Stimulated activated CD4-positive, alpha-beta T cell treated with anti-CD3 and anti-CD28 coated beads, TNF-alpha, amount 100 ng/mL, for 4 hours (primary cell): ENCODE measurements at places on chromosomes 13 and 19.
A peak's percentile ranks its signal among the peaks of the same experiment; 100 is the strongest.

DNA sequence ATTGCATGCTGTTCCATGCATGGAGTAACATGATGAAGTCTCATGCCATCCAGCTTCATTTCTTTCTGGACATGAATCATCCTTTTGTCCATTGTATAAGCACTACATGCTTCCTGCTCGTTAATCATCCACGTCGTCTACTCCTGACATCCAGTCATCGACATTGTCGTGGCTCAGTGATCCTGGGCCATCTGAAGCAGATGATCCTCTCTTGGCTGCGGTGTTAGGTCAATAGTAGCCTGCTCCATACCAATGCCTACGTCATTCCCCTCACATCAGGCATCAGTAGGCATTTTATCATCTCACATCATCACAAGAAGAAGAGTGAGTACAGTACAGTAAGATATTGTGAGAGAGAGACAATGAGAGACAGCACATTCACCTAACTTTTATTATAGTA lies 7.9 kb upstream of the MYO16 start:
- DNase-seq, result no peak

DNA sequence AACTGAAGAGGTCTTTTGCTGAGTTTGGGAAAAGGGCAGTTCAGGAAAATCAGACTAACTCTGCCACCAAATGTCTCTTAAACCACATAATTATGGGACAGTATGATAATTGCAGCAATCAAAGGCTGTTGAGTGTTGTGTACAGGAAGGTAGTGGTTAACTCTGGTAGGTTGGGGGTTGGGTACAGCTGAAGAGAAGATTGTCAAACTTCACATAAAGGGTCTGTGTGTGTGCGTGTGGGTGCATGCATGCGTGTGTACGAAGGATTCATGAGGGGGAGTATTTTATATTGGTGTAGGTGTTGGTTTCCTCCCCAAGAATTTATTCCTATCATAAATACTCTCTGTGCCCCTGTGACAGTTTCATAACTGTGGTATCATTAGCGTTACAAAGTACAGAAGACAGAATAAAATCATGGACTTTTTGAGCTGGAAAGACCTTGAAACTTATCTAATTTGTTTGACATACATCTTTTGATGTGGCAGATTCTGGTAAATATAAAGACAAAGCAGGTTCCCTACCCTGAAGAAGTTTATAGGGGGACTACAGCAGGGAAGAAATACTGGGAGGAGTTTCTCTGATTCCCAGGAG lies 94.1 kb downstream of the PCCA start:
- no peak for DNase-seq

DNA sequence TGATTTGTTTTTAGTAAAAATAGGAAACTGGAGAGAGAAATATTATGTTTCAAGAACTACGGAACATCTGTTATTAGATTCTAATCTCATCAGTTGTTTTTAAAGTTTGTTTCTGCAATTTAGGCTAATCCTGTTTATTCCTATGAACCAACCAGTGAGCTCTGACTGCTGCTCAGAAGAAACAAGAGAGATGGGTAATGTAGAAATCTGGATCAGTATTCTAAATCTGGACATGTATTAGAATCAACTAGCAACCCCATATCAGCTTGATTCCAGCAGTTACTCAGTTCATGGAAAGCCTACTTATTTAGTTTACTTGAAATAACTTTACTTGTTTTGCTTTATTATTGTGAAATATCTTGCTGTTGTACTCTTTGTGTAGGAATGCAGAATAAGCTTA lies 115.2 kb downstream of the TNFRSF19 start:
- no peak for DNase-seq

- no peak for DNase-seq
These were observed 9.2 kb upstream of the ATP12A start for GRCh38 chr13:24670961-24671381.

DNA sequence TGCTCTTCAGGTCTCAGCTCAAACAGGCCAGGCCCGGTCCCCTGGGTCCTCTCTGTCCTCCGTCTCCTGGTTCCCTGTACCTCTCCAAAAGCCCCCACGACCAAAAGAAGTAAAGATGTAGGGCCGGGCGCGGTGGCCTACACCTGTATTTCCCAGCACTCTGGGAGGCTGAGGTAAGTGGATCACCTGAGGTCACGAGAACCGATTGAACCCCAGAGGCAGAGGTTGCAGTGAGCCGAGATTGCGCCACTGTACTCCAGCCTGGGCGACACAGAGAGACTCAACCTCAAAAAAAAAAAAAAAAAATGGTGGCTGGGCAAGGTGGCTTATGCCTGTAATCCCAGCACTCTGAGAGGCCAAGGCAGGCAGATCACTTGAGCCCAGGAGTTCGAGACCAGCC lies 22.0 kb upstream of the BCL3 start:
- no peak for DNase-seq

- DNase-seq, result no peak
These were observed 180.4 kb downstream of the LIG4 start for GRCh38 chr13:108034909-108035410.

DNA sequence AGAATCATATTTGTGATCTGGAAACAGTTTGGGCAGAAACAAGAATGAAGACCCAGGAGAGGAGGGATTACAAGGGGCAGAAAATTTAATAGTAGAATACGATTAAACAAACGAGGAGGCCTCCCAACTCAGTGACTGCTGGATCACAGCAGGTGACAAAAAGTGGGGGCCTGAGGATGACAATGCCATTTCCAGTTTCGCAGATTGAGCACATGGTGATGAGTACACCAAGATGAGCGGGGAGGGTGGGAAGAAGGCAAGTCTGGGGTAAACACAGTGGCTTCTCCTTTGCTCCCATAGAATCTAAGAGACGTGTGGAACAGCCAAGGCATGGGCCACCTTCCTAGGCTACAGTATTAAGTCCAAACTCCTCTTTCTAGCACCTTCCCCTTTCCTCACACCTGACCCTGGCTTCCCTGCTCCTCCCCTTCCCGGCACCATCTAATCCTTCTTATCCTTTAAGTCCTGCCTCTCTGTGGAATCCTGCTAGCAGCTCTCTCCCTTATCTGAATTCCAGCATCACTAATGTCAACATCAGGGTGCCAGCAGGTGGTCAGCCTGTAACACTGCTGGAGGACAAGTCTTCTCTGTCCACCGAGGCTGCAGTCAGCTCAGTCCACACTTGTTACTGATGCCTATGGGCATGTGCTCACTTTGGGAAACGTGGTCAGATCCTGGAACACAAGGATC lies 13.5 kb downstream of the ATP7B start:
- DNase-seq, result no peak

- DNase-seq, result no peak
These were observed 5.4 kb downstream of the ATP4B start for GRCh38 chr13:113652404-113653263.

DNA sequence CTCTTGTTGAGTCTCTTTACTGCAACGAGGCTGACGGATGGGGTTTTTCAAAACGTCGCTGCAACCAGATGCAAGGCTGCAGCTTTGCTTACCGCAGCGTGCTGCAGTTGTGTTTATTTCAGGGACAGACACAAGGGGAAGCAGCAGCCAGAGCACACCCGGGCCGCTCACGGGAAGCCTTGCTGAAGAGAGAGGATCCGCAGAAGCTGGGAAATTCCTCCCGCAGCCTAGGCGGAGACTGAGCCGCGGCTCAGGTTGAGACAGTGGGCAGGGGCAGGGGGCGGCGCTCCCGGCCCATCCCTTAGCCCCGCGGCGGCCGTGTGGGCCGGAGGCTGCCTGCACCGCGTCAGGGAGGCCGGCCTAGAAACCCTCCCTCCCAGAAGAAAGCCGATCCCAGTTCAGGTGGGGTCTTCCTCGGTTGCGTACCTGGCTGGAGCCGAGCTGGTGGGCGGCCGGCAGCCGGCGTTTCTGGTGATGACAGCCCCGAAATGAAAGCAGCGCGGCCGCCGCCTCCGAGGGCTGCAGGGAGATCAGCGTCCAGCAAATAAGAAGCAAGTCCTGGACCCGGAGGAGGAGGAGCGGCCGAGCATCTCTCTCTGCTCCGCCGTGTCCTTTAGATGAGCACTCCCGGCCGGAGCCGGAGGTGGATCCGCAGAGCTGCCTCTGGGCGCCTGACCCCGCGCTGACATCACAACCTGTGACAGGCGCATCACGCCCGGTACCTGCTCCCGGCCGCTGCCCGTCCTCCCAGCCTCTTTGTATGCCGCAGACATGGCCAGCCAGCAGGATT lies at the start of gene FRY:
TSS of gene FRY (plus strand) at position 750 of the 790 bp plus-strand sequence. CDS start at position 772, 22 bp downstream.
- DNase-seq, result peak; percentile 22

- no peak for DNase-seq
These were observed 7.2 kb downstream of the VSTM2B start for GRCh38 chr19:29532956-29533355.

DNA sequence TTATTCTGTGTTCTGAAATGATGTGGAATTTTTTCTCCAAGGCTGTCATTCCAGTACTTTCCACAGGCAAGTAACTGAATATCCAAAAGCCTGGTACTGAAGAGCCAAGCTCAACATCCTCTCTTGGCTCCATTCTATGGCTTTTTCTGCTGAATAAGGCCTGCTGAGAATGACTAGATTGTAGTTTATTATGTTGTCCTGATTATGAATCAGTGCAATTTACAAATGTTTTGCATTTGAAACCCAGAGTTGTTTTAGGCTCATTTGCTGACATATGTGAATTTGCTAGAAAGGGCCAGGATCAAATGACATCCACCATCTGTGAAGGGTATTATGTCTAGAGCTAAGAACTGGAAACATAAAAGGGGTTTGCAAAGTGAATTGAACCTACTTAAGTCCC lies 596.6 kb downstream of the KCTD12 start:
- DNase-seq, result no peak

GRCh38 chr19:32404933-32405430 lies 588 bp upstream of the DPY19L3 start:
- DNase-seq, result no peak

DNA sequence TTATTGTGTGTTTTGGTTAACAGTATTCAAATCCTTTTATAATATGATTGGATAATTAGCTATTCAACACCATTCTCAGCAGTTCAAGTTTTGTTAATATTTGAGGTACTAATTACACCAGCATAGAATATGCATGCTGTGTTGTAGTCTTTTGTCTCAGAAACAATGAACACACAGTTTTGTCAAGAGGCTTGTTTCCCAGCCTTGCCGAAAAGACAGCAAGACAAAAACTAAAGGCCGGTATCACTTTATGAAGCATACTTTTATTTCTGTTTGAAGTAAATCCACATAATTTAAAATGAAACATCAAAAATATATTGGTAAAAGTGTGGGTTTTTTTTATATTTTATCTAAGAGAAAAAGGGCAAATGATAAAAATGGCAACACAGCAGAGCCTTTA lies 7.5 kb downstream of the GPR180 start:
- no peak for DNase-seq

DNA sequence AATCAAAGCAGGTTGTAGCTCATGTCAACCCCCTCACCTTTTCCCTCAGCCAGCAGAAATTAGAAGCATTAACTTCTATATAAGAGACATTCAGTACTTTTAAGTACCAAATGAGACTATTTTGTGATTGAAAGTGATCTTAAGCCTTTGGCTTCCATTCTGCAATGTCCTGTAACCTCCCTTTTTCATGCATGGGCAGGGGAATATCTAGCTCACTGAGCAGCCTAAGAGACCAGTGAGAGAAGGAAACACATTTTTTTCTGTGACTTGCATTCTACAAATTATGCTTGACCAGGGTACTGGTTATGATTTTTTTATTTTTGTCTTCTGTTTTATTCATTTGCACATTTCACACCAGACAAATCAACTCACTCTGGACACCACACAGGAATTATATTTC lies 369.6 kb downstream of the KCTD12 start:
- DNase-seq, result no peak

DNA sequence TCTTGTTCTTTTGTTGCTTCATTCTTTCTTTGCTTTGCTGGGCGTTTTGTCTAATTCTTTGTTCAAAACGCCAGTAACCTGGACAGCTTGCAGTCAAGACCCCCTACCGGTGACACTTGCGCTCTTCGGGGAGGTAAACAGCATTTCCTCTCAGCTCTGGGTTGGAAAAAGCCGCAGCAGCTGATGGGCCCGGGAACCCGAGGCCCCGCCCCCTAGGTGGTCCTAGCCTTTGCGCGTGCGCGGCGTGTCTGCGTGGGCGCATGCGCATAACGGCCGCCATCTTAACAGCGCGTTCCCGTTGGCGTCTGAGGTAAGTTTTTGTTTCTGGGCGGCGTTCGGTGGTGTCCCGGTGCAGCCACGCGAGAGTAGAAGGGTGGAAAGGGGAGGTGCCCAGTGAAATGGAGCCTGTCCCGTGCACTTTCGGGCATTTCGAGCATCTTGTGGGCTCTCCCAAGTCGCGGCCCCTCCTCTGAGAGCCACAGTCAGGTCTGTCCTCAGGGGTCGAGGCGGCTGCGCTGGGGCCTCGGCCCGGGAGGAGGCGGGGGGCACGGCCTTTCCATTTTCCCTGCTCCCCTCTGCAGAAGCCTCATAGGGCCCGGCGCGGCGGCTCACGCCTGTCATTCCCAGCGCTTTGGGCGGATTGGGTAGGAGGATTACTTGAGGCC lies at the start of gene ZNF559:
TSS of gene ZNF559 (plus strand) at position 261 of the 665 bp plus-strand sequence. CDS start 14,371 bp downstream, outside the sequence.
- peak; percentile 96 for DNase-seq

DNA sequence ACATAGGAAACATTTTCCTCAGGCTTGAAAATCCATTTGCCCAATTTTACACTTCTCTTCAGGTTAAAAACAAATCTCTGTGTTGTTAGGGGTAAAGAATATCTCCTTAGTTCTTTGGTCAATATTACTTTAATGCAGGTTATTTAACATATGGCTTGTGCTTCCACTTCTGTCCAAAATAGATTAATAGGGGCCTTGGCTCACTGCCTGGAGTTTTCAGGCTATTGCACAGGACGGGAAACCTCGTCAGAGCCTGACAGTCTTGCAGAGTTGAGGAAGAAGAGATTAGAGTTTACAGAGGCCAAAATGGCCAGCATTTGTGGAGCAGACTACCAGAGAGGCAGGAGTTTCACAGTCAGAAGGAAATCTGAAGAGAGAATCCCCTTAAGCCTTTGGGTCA lies 863.9 kb upstream of the GPC6 start:
- DNase-seq, result no peak

DNA sequence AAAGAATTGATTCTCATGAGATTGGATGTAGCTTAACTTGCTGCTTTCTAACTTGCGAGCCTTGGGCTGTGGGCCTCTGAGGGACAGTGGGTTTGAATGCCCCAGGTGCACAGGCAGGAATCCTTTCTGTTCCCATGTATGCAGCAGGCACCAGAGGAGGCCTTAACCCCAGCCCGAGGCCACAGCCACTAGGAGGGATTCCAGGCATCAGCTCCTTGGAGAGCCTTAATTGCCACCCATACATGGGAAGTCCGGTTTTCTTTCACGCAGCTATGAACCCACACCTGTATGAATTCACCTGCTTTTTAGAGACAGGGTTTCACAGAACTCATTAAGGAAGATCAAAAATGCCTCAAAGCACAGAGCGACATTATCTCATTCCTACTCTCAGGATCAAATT lies 117.9 kb downstream of the CRYL1 start:
- DNase-seq, result no peak
